ENCODE measurements at places on chromosomes 13 and 19.

GRCh38 chr19:18202397-18202777 lies 1.5 kb downstream of the RAB3A start:
- DNase-seq = no peak

GRCh38 chr13:30874561-30874960 lies 31.5 kb upstream of the MEDAG start:
- DNase-seq = no peak

- no peak for DNase-seq
Observed at GRCh38 chr19:48991873-48992580, 1.1 kb downstream of the GYS1 start.

GRCh38 chr19:31530781-31531180 lies 181.5 kb upstream of the TSHZ3 start:
- no peak for DNase-seq

- no peak for DNase-seq
Observed at GRCh38 chr13:28380319-28380718, 114.6 kb downstream of the FLT1 start.

Data from CD4-positive, alpha-beta T cell (primary cell).